ENCODE measurements at places on chromosomes 2 and 18.
A peak's percentile ranks its signal among the peaks of the same experiment; 100 is the strongest.

DNA sequence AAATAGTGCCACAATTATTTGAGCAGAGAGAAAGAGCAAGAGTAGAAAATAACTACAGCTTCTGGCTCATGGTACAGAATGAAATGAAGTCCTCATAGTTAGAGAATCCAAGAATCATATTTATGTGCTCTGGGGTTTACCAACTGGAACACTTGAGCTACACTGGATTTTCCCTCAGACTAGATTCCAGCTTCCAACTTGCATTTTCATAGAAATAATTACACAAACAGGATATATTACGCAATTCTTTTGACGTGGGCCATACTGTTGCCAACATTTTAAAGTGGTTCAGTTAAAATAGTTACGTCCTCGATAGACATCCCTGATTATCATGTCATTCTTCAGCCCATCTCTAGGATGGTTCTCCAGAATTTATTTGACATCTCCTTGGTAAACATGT lies 129.2 kb downstream of the ETAA1 start:
- no peak for DNase-seq

DNA sequence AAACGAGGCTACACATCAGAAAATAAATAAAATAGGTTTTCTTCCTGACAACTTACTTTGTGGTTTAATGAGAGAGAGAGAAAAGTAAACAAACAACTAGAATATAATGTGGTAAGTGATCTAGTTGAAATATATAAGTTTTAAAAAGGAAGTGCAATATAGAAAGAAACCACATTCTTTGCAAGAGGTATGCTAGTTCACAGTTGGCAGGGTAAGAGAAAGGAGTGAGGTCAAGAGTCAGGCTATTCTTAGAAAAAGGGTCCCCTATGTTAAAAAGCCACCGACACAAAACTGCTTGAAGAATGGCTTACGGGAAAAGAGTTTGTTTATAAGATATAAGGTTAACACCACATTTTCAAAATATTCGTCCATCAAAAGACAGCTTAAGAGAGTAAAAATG lies 462.1 kb downstream of the ERBB4 start:
- no peak for DNase-seq

DNA sequence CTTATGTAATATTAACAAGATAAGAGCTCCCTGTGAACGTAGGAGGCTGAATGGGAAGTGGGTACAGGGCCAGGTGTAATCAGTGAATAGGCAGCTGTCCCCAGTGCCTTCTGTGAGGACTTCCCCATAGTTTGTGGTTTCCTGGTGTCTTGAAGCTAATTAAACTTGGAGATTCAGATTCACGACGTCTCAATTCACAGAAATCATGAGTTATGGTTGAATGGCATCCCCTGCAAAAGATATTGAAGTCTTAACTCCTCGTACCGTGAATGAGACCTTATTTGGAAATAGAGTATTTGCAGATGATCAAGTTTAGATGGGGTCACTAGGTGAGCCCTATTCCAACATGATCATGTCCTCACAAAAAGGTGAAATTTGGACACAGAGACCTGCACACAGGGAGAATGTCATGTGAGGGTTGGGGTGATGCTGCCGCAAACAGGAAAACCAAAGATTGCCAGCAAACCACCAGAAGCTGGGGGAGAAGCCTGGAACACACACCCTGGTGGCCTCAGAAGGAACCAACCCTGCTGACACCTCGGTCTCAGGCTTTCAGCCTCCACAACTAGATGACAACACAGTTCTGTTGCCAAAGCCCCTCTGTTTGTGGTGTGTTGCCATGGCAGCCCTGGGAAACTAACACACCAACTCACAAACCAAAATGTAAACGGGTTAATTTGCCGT lies 13.2 kb downstream of the ARL4C start:
- peak; percentile 68 for DNase-seq

DNA sequence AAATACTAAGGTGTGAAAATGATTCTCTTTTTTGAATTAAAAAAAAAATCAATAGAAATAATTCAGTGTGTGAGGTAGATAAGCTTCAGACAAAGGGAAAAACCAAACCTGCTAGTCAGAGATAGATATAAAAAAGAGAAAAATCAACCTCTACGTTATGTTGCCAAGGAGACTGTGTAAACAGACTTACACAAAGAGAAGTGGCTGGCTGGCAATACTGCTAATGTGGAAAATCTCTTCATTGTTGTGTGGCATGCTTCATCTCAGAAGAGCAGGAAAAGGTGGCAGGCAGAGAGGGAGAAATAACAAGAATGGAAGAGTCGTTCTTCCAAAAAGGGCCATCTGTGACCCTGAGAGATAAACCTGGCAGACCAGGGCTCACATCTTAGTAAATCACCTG lies 200.8 kb downstream of the SLC8A1 start:
- DNase-seq = no peak

- DNase-seq = no peak
These were observed 4.4 kb downstream of the CTIF start for GRCh38 chr18:48543228-48543627.

DNA sequence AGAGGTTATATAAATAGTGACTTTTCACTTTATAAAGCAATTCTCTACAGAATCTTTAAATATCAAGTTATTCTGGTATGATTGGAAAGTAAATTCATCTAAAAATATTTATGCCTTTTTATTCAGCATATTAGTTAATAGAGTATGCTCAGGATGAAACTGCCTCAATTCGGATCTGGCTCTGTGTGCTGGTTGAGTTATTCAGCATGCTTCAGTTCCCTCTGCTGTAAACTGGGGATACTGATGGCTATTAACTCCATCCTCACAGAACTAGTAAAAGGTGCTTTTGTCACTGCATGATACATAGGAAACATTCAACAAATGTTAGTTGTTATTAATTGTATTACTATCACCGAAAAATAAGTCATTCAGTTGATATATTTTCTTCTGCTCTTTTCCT lies 250.3 kb downstream of the NRXN1 start:
- DNase-seq = no peak

DNA sequence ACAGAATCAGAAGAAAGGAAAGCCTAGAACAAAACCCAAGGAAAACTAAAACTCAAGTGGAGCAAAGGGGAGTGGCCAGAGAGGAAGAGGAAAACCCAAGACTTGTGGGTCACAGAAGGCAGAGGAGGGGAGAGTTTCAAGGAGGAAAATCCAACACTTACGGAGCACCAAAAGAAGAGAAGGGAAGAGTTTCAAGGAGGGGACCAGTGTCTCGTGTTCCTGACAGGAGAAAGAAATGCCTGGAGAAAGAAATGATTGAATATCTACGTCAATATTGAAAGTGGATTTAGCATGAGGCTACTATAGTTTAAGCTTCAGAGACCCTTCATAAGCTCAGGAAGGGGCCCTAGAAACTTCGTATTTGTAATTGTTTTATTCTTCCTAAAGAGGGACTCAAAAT lies 1.4 kb upstream of the MFSD6 start:
- no peak for DNase-seq

- no peak for DNase-seq
These were observed 356.1 kb upstream of the ZC3H15 start for GRCh38 chr2:186129767-186130581.

- DNase-seq = no peak
These were observed 1.8 kb downstream of the FBXO48 start for GRCh38 chr2:68465081-68465916.

DNA sequence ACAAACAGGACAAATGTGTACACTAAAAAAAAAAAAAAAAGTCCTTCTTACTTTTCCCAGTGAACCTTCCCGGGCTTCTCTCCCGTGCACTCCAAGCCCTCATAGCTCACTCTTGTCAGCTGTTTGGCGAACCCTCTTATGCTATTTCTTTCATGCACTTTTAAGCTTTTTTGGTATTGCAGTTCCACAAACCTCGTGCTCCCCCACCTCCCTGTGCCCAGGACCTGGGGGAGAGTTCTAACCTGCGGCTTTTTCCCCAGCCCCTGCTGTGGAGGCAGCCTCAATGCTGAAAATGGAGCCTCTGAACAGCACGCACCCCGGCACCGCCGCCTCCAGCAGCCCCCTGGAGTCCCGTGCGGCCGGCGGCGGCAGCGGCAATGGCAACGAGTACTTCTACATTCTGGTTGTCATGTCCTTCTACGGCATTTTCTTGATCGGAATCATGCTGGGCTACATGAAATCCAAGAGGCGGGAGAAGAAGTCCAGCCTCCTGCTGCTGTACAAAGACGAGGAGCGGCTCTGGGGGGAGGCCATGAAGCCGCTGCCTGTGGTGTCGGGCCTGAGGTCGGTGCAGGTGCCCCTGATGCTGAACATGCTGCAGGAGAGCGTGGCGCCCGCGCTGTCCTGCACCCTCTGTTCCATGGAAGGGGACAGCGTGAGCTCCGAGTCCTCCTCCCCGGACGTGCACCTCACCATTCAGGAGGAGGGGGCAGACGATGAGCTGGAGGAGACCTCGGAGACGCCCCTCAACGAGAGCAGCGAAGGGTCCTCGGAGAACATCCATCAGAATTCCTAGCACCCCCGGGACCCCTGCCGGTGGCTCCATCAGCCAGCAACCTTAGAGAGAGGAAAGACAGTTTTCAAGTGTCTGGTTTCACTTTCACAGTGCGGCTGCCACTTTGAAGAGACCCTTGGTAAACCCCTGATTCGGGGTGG lies 826 bp downstream of the KCNE4 start:
- DNase-seq = no peak

DNA sequence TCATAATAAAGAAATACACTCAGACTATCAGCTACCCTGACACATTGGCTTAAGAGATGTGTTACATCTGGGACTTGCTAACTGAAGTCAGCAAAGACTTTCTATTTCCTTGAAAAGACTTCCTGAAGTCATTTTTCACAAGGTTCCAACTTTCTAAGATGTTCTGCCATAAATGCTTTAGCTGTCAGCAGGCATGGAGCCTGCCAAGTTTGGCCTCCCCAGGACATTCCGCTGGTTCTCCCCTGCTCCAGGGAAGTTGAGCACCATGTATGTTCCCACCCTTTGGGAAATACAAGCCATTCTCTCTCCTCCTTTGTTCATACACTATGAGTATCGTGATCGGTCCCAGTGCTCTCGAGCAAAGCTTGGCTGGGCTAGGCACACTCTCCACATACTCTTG lies 202.7 kb upstream of the CCDC68 start:
- DNase-seq = no peak

DNA sequence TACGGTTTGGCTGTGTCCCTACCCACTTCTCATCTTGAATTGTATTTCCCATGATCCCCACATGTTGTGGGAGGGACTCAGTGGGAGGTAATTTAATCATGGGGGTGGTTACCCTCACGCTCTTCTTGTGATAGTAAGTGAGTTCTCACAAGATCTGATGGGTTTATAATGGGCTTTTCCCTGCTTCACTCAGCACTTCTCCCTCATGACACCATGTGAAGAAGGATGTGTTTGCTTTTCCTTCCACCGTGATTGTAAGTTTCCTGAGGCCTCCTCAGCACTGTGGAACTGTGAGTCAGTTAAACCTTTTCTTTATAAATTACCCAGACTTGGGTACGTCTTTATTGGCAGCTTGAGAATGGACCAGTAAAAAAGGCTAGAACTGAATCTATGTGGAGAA lies 750.0 kb upstream of the ID2 start:
- DNase-seq = no peak

DNA sequence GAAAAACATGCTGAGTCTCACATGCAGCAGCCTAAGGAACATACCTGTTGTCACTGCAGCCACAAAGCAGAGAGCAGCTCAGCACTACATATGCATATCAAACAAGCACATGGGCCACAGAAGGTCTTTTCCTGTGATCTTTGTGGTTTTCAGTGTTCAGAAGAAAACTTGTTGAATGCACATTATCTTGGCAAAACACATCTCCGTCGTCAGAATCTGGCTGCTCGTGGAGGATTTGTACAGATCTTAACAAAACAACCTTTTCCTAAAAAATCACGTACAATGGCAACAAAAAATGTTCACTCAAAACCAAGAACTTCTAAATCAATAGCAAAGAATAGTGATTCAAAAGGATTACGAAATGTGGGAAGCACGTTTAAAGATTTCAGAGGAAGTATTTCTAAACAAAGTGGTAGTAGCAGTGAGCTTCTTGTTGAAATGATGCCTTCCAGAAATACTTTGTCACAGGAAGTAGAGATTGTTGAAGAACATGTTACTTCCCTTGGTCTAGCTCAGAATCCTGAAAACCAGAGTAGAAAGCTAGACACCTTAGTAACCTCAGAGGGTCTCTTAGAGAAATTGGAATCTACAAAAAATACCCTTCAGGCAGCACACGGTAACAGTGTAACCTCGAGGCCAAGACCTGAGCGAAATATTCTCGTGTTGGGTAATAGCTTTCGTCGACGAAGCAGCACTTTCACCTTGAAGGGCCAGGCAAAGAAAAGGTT lies 34.1 kb downstream of the ZNF407 start:
- no peak for DNase-seq

- no peak for DNase-seq
These were observed 20.4 kb downstream of the TSHZ1 start for GRCh38 chr18:75231053-75231406.

DNA sequence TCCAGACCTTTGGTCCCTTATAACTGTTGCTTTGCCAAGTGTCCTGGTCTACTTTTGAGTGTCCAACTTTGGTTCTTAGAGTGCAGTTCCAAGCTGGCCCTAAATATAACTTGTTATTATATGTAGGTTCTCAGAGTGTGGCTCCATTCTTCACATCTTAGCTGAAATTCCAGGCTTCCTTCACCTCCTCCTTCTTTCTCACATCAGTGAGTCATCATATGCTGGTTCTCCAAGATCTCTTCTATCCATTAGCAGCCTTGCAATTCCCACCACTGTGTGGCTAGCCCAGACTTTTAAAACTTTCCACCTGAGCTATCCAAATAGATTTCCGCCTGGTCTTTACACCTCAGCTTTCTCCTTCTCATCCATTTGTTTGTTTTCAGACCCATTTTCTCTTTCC lies 12.6 kb upstream of the CXCR4 start:
- no peak for DNase-seq

- no peak for DNase-seq
These were observed 281.3 kb downstream of the DYSF start for GRCh38 chr2:71734620-71735019.

GRCh38 chr2:189312211-189312610 lies 129.1 kb upstream of the WDR75 start:
- no peak for DNase-seq

- no peak for DNase-seq
These were observed 346.1 kb upstream of the SMIM21 start for GRCh38 chr18:75773618-75774017.

GRCh38 chr18:44856157-44856556 lies 175.5 kb downstream of the SETBP1 start:
- DNase-seq = no peak

- no peak for DNase-seq
These were observed 8.7 kb upstream of the MTERF4 start for GRCh38 chr2:241110607-241111439.

DNA sequence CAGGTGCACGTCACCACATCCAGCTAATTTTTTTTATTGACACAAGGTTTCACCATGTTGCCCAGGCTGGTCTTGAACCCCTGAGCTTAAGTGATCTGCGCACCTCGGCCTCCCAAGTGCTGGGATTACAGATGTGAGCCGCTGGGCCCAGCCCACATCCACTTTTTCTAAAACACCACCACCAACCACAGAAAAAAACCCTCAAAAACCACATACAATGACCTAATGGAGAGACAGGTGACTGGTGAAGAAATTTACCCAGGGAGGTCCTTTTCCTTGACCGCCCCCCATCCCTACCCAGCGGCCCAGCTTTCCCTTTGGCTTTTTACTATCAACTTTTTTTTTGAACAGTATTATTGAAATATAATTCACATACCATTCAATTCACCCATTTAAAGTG lies 47.9 kb downstream of the CACNB4 start:
- DNase-seq = no peak

GRCh38 chr2:231117922-231118613 lies 6.8 kb downstream of the HTR2B start:
- no peak for DNase-seq
